Neural progenitor cell (in vitro differentiated cells): ENCODE measurements at places on chromosomes 5 and 9.

DNA sequence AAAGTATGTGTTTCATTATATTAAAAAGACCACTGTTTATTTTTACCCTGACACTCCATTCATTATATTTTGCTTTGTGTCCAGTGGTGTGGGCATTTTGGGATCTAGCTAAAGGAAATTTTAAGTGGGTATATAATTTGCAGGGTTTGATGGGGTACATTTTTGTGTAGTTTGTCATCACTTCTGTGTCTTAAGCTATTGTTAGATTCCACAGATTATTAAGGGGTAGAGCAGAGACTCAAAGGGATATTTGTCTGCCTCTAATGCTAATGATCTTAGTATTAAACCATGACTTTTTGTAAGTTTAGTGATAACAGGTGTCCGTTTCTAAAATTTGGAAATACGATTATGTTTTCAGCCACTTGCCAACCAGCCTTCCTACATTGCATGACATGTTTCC, 731.6 kb downstream of the BRINP1 start:
- no peaks in the 10 kb centered on the region for H3K36me3 ChIP-seq
- no peaks in the 10 kb centered on the region for H3K4me1 ChIP-seq
- no peak overlapping the region for H3K27ac ChIP-seq
- no peak for DNase-seq

GRCh38 chr9:6605202-6605601, 40.3 kb downstream of the GLDC start:
- no peaks in the 10 kb centered on the region for H3K27me3 ChIP-seq
- no peak for DNase-seq
- H3K4me1 ChIP-seq, result no peaks in the 10 kb centered on the region
- no peak overlapping the region for H3K27ac ChIP-seq

DNA sequence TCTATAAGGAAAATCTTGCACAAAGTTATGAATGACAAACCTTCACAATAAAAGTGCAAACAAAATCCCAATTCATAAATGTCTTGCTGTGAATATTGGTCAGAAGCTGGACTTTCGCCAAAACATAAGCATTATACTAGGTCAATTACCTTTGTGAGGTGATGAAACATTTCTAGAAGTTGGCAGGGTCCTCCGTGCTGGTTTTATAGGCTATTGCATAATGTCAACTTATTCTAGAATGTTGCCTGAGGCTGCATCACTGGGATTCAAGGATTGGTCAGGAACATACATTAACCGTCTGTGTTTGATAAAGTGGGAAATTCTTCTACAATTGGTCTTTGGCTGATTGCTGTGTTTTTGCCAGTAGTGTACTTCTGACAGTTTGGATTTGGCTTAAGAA, 49.8 kb upstream of the PALM2AKAP2 start:
- no peaks in the 10 kb centered on the region for H3K27me3 ChIP-seq
- H3K4me3 ChIP-seq, result no peak overlapping the region
- no peaks in the 10 kb centered on the region for H3K4me1 ChIP-seq
- no peak overlapping the region for H3K27ac ChIP-seq
- H3K36me3 ChIP-seq, result no peaks in the 10 kb centered on the region

- H3K4me3 ChIP-seq, result no peak overlapping the region
- no peak for DNase-seq
- H3K27ac ChIP-seq, result no peak overlapping the region
- H3K36me3 ChIP-seq, result no peaks in the 10 kb centered on the region
- H3K27me3 ChIP-seq, result no peaks in the 10 kb centered on the region
Measured at GRCh38 chr5:6551287-6551954, 81.4 kb downstream of the NSUN2 start.

GRCh38 chr9:91782708-91783214, 167.3 kb downstream of the ROR2 start:
- no peak overlapping the region for H3K27ac ChIP-seq
- peaks cover 9% of the 10 kb centered on the region for H3K4me1 ChIP-seq
- no peak overlapping the region for H3K4me3 ChIP-seq
- no peaks in the 10 kb centered on the region for H3K36me3 ChIP-seq
- H3K27me3 ChIP-seq, result no peaks in the 10 kb centered on the region

DNA sequence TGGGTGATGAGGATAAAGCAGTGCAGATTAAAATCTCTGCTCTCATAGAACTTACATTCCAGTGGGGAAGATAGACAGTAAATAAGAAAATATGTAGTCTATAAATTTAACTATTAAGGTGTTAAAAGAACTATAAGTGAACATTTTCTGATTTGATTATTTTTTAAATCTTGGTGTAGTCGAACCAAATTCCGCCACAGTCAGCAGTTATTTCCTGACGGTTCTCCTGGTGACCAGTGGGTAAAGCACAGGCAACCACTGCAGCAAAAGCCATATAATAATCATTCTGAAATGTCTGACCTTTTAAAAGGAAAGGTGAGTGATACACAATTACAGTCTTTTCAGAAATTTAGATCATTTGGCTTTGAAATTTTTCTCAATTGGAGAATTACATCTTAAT, 27.2 kb downstream of the DCP2 start:
- peaks cover 16% of the 10 kb centered on the region for H3K36me3 ChIP-seq
- H3K27me3 ChIP-seq, result no peaks in the 10 kb centered on the region
- H3K4me3 ChIP-seq, result no peak overlapping the region
- DNase-seq, result no peak

GRCh38 chr9:121893786-121894185, 199.3 kb downstream of the TTLL11 start:
- H3K27me3 ChIP-seq, result no peaks in the 10 kb centered on the region
- DNase-seq, result no peak
- H3K4me3 ChIP-seq, result no peak overlapping the region
- peaks cover 14% of the 10 kb centered on the region for H3K4me1 ChIP-seq
- no peaks in the 10 kb centered on the region for H3K36me3 ChIP-seq
- H3K27ac ChIP-seq, result no peak overlapping the region

GRCh38 chr9:130477564-130477963, 32.8 kb downstream of the ASS1 start:
- H3K4me1 ChIP-seq, result peaks cover 64% of the 10 kb centered on the region
- DNase-seq, result no peak
- H3K27ac ChIP-seq, result no peak overlapping the region
- no peak overlapping the region for H3K4me3 ChIP-seq

DNA sequence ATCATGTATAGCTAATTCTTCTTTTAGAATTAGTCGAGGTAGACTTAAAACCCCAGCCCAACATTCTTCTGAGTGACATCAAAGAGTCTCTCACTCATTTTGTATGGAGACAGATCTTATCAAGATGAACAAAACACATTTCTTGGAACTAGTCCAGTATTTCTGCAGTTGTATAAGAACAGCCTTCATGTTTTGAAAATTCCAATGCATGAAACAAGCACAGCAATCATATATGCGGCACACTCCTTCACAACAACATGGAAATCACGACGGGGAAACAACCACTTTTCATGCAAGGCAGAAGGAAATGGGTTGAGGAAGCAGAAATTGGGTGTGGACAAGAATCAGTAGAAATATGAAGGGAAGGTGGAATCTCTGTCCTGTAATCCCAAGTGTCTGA, 113.8 kb downstream of the PLK2 start:
- no peak overlapping the region for H3K4me3 ChIP-seq
- DNase-seq, result no peak
- H3K4me1 ChIP-seq, result no peaks in the 10 kb centered on the region
- H3K27ac ChIP-seq, result no peak overlapping the region

GRCh38 chr5:61933787-61934626, 372.0 kb upstream of the KIF2A start:
- no peak overlapping the region for H3K4me3 ChIP-seq
- H3K4me1 ChIP-seq, result no peaks in the 10 kb centered on the region
- H3K27ac ChIP-seq, result no peak overlapping the region
- no peaks in the 10 kb centered on the region for H3K27me3 ChIP-seq
- peak; percentile 77 for DNase-seq

- H3K4me3 ChIP-seq, result no peak overlapping the region
- no peaks in the 10 kb centered on the region for H3K27me3 ChIP-seq
- no peaks in the 10 kb centered on the region for H3K36me3 ChIP-seq
Measured at GRCh38 chr5:172445866-172446265, 8.5 kb downstream of the SH3PXD2B start.

GRCh38 chr5:68928617-68929302, 165.1 kb upstream of the SLC30A5 start:
- DNase-seq, result no peak
- no peaks in the 10 kb centered on the region for H3K27me3 ChIP-seq
- no peak overlapping the region for H3K4me3 ChIP-seq
- no peak overlapping the region for H3K27ac ChIP-seq

DNA sequence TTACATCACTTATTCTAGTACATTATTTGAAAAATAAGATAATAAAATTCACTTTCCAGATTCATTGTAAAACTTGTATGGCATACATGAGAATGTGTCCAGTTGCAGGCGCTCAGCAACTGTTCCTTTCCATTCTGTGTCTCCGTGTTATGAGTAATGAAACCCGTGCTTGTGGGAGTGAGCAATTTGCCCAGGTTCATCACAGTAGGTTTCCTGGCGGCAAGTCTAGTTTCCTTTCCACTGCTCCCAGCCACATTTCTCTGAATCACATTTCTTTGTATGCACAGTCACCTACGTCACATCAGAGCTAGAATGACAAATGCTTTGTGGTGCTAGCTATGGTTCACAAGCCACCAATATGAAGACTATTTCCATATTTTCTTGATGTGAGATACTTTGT, 39.9 kb downstream of the MOCS2 start:
- no peaks in the 10 kb centered on the region for H3K4me1 ChIP-seq
- H3K36me3 ChIP-seq, result no peaks in the 10 kb centered on the region
- no peak for DNase-seq
- no peaks in the 10 kb centered on the region for H3K27me3 ChIP-seq
- H3K4me3 ChIP-seq, result no peak overlapping the region

GRCh38 chr5:146475190-146475780, 28.2 kb downstream of the TCERG1 start:
- no peaks in the 10 kb centered on the region for H3K27me3 ChIP-seq
- peaks cover 24% of the 10 kb centered on the region for H3K36me3 ChIP-seq
- H3K4me1 ChIP-seq, result no peaks in the 10 kb centered on the region
- no peak overlapping the region for H3K4me3 ChIP-seq

GRCh38 chr9:93814077-93814956, 140.8 kb downstream of the BARX1 start:
- H3K4me3 ChIP-seq, result no peak overlapping the region
- H3K27me3 ChIP-seq, result peaks cover 13% of the 10 kb centered on the region
- peak; percentile 84 for DNase-seq
- no peak overlapping the region for H3K27ac ChIP-seq
- no peaks in the 10 kb centered on the region for H3K36me3 ChIP-seq

DNA sequence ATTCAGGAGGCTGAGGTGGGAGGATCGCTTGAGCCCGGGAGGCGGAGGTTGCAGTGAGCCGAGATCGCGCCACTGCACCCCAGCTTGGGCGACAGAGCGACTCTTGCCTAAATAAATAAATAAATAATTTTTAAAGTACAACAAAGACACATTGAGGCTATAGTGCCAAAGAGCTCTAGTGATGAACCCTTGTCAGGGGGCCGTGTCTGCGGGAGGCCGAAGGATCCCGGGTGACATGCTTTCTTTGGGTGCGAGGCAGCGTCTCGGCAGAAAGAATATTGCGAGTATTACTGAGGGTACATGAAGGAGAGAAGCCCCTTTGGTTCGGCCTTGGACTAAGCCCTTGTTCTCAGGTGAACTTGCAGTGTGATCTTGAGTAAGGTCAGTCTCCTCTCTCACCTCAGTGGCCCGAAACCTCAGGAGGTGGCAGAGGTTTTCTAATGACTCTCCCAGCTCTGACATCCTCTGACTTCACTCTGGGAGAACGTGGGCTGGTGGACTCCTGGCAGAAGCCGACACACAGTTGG, 397 bp upstream of the RECK start:
- H3K36me3 ChIP-seq, result no peaks in the 10 kb centered on the region
- no peak overlapping the region for H3K27ac ChIP-seq
- no peaks in the 10 kb centered on the region for H3K27me3 ChIP-seq
- no peaks in the 10 kb centered on the region for H3K4me1 ChIP-seq
- peak overlapping the region; percentile 74 for H3K4me3 ChIP-seq
- DNase-seq, result no peak

GRCh38 chr5:456351-457194, 13.6 kb downstream of the EXOC3 start:
- no peak for DNase-seq
- H3K27ac ChIP-seq, result no peak overlapping the region
- H3K36me3 ChIP-seq, result peaks cover 3% of the 10 kb centered on the region
- no peak overlapping the region for H3K4me3 ChIP-seq
- no peaks in the 10 kb centered on the region for H3K4me1 ChIP-seq

GRCh38 chr9:108553111-108553635, 302.6 kb downstream of the ACTL7B start:
- no peaks in the 10 kb centered on the region for H3K27me3 ChIP-seq
- no peak overlapping the region for H3K4me3 ChIP-seq
- no peak overlapping the region for H3K27ac ChIP-seq
- H3K36me3 ChIP-seq, result no peaks in the 10 kb centered on the region

GRCh38 chr5:158563760-158564390, 535.8 kb downstream of the EBF1 start:
- DNase-seq, result no peak
- H3K4me3 ChIP-seq, result no peak overlapping the region
- H3K27me3 ChIP-seq, result no peaks in the 10 kb centered on the region
- H3K36me3 ChIP-seq, result no peaks in the 10 kb centered on the region
- H3K27ac ChIP-seq, result no peak overlapping the region
- no peaks in the 10 kb centered on the region for H3K4me1 ChIP-seq

DNA sequence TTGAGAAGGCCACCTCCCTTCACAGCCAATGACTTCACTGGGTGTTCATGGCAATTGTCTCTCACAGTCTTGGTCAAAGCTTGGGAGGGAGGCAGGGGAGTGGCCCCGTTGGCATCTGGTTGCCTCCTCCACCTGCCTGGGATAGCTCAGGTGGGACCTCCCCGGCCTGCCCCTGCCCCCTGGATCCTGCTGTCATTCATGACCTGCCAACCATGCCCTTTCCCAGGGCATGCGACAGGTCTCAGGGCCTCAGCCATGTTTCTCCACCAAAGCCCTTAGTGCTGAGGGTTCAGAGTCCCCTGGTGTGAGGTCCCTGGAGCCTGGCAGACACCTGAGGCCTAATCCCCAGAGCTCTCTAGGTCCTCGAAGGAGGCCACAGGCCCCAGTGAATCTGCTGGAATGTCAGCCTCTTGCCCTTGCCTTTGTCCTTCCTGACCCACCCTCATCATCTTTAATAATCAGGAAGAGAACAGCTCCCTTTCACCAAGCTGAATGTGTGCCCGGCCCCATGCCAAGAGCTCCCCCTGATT, 5.6 kb downstream of the DAB2IP start:
- no peak for DNase-seq
- no peak overlapping the region for H3K27ac ChIP-seq
- no peaks in the 10 kb centered on the region for H3K36me3 ChIP-seq
- H3K27me3 ChIP-seq, result no peaks in the 10 kb centered on the region

DNA sequence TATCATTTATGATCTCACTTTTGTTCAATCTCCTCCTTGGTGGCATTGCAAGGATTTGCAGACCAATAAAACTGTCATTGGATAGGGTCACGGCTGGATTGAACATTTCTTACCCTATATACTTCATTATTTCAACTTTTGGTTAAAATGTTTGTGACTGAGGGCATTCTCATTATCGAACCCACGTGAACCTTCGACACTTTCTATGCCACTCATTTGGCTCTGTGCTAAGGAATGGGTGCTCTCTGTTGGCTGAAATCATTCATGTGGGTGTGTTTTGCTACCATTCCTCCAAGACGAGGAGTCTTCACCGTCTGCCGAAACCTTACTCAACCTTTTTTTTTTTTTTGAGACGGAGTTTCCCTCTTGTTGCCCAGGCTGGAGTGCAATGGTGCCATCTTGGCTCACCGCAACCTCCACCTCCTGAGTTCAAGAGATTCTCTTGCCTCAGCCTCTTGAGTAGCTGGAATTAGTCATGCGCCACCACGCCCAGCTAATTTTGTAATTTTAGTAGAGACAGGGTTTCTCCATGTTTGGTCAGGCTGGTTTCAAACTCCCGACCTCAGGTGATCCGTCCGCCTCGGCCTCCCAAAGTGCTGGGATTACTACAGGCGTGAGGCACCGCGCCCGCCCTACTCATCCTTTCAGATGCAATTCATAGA, 62.5 kb downstream of the CSNK1A1 start:
- no peak overlapping the region for H3K4me3 ChIP-seq
- H3K4me1 ChIP-seq, result no peaks in the 10 kb centered on the region
- H3K27me3 ChIP-seq, result no peaks in the 10 kb centered on the region
- no peaks in the 10 kb centered on the region for H3K36me3 ChIP-seq
